ENCODE measurements at places on chromosomes 7 and 10.

DNA sequence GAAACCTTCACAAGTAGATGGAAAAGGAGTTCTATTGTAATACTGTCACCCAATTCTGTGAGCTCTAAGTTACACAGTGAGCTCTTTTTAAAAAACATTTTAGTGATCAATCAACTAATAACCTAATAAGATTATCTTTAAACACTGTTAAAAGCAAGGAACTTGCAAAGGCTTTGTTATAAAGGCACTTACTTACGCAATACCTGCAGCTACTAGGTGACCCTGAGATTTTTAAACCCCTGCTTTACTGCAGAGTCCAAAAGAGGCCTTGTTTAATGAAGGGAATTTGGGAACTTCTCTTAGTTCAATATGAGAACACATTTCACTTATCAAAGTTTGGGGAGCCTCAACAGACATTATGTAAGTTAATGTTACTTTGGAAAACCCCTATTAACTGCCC, 53.3 kb downstream of the P4HA1 start:
- DNase-seq = no peak

DNA sequence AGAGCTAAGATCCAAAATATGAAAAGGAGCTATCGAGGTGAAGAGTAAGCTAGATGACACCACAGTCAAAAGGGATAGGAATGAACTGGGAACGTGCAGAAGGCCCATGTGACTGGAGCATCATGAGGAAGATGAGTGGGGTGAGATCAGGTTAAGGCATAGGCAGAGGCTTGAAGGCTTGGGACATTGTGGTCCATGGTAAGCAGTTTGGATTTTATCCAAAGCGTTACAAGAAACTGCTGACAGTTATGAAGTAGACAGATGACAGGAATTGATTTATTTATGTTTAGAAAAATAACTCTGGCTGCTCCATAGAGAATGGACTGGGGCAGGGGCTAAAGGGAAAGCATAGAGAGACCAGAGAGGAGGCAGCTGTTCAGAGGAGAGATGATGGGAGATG, 18.1 kb upstream of the PANK1 start:
- no peak for DNase-seq

DNA sequence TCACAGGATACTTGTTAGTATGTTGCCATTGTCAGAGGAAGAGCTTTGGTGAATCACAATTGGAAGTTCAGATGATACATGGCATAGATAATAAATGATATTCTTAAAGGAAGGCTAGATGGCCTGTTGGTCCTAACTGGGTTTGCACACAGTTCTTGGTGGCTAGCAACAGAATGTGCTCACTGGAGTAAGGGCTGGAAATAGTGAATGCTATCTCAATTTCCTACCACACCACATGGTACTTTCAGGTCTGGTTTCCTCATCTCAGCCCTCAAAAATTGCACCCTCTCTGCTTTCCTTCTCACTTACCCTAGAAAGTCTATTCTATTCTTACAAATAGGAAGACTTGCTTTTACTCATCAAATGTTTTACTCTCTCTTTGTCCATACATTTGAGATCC, 622.5 kb downstream of the ANKRD7 start:
- DNase-seq = no peak

DNA sequence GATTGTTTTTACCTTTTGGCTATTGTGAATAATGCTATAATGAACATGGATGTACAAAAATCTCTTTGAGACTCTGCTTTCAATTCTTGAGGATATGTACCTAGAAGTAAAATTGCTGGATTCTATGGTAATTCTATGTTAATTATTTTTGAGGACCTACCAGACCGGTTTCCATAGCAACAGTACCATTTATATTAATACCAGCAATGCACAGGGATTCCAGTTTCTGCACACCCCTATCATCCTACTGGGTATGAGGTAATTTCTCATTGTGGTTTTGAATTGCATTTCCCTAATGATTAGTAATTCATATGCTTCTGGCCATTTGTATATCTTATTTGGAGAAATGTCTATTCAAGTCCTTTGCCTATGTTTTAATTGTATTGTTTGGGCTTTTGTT, 9.9 kb upstream of the PPP1R9A start:
- DNase-seq = no peak

DNA sequence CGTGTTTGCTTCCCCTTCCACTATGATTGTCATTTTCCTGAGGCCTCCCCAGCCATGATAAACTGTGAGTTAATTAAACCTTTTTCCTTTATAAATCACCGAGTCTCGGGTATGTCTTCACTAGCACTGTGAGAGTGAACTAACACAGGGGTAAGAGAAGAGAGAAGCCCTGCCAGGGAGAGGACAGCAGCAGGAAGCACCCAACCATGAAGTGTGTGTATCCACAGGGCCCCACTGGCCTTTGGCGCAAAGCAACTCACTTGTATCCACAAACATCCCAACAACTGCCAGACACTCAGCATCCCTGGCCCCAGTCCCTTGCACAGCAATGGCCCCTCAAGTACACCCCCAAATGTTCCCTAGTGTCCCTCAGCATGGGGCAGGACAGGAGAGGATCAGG, 115.1 kb downstream of the MAD1L1 start:
- DNase-seq = no peak

DNA sequence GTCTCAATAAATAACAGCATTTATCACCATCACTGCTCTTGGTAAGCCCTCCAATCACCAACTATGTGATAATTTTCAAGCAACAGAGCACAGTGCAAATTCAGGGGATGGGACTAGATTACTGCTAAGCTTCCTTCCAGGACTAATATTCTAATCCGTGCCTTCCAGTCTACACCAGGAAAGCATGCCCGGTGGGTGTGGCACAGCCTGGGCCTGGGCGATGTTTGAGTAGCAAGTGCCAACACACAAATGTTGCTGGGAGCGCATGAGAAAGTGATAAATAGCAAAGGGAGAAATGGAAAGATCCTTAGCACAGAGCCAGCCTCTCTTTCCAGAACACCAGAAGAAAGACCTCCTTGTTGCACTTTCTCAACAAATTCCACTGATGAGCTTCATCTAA, 13.5 kb upstream of the TM9SF3 start:
- no peak for DNase-seq

DNA sequence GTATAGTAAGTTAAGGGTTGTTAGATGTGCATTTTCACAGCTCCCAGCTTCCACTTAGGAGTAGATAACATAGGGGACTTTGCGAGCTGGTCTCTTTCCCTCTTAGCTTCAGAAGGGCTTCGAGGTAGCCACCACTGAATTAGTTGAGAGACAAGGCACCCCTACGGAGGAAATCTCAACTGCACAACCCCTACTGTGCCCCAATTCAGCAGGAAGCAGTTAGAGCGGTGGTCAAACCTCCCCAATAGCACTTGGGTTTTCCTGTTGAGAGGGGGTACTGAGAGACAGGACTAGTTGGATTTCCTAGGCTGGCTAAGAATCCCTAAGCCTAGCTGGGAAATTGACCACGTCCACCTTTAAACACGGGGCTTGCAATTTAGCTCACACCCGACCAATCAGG, 1.1 kb upstream of the HERPUD2 start:
- no peak for DNase-seq

GRCh38 chr7:5284304-5285281, 1.9 kb downstream of the SLC29A4 start:
- DNase-seq = no peak

GRCh38 chr10:88886557-88886956, 6.5 kb downstream of the STAMBPL1 start:
- no peak for DNase-seq

DNA sequence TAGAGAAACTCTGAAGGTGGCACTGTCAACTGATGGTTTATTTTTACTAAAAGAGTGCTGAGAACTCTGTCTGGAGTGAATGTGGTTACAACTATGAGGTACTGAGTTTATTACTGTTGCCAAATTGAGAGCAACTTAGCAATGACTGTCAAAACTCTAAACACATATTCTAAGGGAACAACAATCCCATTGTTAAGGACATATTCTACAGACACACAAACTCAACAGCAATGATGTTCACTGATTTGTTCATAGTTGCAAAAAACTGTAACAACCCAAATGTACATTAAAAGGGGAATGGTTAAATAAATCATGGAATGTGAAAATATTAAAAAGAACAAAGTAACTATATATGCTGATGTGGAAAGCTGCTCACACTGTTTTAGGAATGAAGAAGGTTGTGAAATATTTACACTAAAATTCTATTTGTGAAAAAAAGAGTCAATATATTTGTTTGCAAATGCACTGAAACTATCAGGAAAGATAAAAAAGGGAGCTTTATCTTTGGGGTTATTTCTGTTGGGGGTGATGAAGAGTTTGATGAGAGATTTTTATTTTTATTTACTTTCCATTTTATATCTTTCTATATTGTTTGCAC, 12.9 kb downstream of the PON2 start:
- DNase-seq = no peak

DNA sequence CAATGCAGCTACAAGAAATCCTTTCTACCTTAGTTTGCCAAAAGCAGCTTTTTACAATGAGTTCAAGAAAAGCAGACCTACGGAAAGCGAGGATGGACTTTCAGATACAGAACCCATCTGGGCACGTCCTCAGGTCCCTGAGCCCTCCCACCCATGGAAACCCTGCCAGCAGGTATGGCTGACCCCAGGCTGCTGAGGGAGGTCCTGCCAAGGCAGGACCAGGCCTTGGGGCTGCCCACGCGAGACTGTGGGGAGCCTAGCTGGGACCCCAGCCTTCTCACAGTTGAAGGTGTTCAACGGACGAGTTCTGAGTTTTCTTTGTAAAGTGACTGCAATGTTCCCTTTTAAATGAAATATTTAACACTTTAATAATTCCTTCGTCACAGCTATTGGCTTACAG, 245.0 kb downstream of the MGMT start:
- no peak for DNase-seq

GRCh38 chr7:5083311-5083711, 37.7 kb downstream of the RBAK start:
- no peak for DNase-seq

GRCh38 chr7:70017357-70017756, 419.1 kb downstream of the AUTS2 start:
- no peak for DNase-seq

GRCh38 chr7:28609608-28610007, 197.3 kb downstream of the CREB5 start:
- no peak for DNase-seq

DNA sequence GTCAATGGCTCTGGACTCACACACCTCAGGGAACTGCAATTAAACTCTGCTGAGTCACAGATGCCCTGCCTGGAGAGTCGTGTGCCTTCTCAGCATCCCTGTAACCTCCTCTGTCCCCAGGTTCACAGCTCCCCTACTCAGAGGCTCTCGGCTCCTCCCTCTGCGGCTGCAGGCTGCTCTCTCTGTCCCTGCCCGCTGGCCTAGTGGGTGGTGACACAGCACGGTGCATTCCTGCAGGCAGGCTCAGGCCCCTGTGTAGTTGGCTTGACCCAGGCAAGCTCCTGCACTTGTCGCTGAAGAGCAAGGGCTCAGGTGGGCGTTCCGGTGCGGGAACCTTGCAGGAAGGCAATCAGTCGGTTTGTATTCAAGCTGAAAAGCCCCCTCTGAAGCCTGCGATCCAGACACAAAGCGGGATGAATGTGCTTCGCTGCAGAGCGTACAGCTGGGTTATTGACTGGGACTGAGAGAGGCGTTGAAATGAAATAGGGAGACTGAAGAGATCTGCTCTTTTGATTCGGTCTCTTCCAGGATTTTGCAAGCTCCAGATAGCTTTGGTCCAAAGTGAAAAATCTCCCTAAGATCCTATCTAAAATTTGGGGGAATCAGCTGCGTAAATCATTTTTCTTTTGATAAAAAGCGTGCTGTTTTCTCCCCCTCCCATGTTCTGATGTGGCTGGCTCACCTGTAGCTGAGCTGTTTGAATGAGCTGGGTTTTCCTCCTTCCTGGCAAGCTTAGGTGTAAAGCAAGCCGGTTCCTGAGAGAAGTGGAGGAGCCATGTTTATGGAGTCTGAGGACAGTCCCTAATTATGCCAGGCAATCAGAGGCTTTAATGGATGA, 208.7 kb upstream of the PHYHIPL start:
- DNase-seq = no peak

DNA sequence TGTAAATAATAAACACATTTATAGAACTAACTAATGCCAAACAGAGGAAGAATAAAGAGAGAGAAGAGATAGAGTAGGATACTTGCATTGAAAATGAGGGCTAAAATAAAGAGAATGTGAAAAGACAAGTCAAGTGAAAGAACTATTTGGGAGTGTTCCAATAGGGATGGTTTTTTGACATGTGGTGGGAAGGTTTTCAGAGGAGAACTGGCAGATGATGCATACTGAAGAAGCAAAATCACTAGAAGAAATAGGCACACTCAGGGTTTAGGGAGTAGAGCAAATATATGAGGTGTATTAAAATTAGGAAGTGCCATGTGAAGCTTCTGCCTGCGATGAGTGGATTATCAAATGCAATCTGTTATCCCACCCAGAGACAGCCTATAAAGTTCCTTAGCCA, 744.8 kb downstream of the REEP3 start:
- DNase-seq = no peak
